A673 (cell line): ENCODE measurements at places on chromosomes 5 and 9. TPM values are rescaled to one million over a fixed set of nuclear protein-coding genes. Genes with fewer than 3 reads are reported as not detected.

Gene PROB1
- total RNA-seq, result 0.82 and 1.0 TPM in 2 replicates

Gene RLN2
- not detected in 2 replicates for total RNA-seq

Gene DDX46
- 110 and 128 TPM in 2 replicates for total RNA-seq

- H3K36me3 ChIP-seq, result no peaks in the 10 kb centered on the region
- H3K4me1 ChIP-seq, result no peaks in the 10 kb centered on the region
- no peak for DNase-seq
- no peak overlapping the region for H3K27ac ChIP-seq
These were observed 87.1 kb downstream of the SEMA4D start for GRCh38 chr9:89410641-89411350.

DNA sequence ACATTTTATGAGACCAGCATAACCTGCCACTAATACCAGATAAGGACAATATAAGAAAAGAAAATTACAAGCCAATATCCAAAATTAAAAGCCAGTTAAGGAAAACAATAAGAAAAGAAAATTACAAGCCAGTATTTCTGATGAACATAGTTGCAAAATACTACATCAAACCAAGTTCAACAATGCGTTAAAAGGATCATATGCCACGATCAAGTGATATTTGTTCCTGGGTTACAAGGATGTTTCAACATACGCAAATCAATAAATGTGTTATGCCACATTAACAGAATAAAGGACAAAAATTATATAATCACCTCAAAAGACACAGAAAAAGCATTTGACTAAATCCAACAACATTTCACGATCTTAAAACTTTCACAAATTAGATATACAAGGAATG lies 431.9 kb downstream of the ELAVL2 start:
- H3K36me3 ChIP-seq, result no peaks in the 10 kb centered on the region
- H3K27me3 ChIP-seq, result no peaks in the 10 kb centered on the region
- no peak overlapping the region for H3K4me3 ChIP-seq
- H3K4me1 ChIP-seq, result no peaks in the 10 kb centered on the region
- H3K27ac ChIP-seq, result no peak overlapping the region

GRCh38 chr5:59420596-59420995 lies 472.9 kb downstream of the PDE4D start:
- H3K36me3 ChIP-seq, result no peaks in the 10 kb centered on the region
- H3K4me3 ChIP-seq, result no peak overlapping the region
- H3K27me3 ChIP-seq, result no peaks in the 10 kb centered on the region
- no peaks in the 10 kb centered on the region for H3K4me1 ChIP-seq

Gene MGAT4B
- total RNA-seq, result 59.5 and 63.9 TPM in 2 replicates

- no peaks in the 10 kb centered on the region for H3K27me3 ChIP-seq
- H3K4me1 ChIP-seq, result no peaks in the 10 kb centered on the region
- no peak overlapping the region for H3K4me3 ChIP-seq
- no peaks in the 10 kb centered on the region for H3K36me3 ChIP-seq
- DNase-seq, result no peak
These were observed 163.5 kb upstream of the ANKRD55 start for GRCh38 chr5:56396634-56397033.

GRCh38 chr5:171581781-171582180 lies 162.3 kb downstream of the FGF18 start:
- no peaks in the 10 kb centered on the region for H3K27me3 ChIP-seq
- no peaks in the 10 kb centered on the region for H3K36me3 ChIP-seq
- H3K27ac ChIP-seq, result no peak overlapping the region
- no peak overlapping the region for H3K4me3 ChIP-seq
- H3K4me1 ChIP-seq, result no peaks in the 10 kb centered on the region
- DNase-seq, result no peak

Gene JMY
- total RNA-seq, result 3.5 and 4.0 TPM in 2 replicates

Gene ZNF484
- 10.9 and 12.7 TPM in 2 replicates for total RNA-seq

DNA sequence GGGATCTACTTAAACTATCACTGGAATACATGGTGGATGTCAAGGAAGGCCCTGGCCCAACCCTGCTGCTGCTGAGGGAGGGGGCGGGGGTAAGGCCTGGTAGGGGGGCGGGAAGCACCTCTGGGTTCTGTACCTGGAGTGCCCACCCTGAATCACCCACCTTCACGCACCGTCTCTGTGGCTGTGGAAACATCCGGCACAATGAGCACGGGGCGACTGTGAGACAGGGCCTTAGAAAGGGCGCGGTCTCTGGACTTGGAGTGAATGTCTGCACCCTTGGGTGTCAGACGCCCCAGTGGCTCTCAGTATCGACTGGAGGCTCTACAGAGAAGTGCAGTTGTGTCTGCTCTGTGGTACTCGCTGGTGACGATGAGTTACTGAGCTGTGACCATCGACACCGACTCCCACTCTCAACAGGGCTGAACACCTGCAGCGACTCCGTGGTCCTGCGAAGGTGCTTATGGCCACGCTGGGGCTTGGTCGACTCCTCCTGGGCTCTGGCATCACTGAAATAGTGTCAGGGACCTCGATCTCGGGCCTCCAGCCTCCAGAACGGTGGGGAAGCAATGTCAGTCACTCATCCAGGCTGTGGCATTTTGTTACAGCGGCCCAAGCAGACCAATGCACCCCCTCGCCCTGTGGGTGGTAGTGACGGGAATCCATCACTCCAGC lies 25.5 kb upstream of the SLC6A19 start:
- no peaks in the 10 kb centered on the region for H3K27me3 ChIP-seq
- no peak for DNase-seq
- no peak overlapping the region for H3K4me3 ChIP-seq
- no peaks in the 10 kb centered on the region for H3K36me3 ChIP-seq

Gene SLC6A3
- not detected in 2 replicates for total RNA-seq

DNA sequence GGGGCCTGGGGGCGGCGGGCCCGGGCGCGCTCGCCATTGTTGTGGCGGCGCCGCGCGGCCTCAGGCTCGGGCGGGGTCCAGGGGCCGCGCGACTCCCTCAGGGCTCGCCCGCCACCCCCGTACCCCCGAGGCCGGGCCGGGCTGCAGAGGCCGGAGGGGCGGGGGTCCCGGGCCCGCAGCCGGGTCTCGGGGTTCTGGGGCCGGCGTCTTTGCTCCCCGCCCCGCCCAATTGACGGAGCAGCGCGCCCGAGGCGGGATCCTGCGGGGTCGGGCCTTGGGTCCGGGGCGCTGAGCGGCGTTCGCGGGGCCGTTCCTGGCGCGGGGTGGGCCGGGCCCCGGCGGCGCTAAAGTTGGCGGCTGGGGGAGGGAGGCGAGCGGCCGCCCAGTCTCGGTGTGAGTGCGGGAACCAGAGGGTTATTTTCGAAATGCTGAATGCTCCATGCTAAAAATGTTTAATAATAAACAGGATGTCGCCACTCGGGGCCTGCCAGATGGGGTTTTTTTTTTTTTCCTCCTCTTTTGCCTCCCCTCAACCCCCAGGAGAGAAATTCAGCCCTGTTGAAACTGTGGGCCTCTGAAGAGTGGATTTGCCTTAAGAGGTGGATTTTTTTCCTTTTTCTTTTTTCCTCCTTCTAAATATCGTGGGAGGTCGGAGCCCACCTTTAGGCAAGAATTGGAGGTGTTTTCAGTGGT lies 724 bp downstream of the PRRC2B start:
- H3K27ac ChIP-seq, result peak overlapping the region; percentile 96
- peaks cover 34% of the 10 kb centered on the region for H3K4me1 ChIP-seq
- peaks cover 5% of the 10 kb centered on the region for H3K36me3 ChIP-seq
- DNase-seq, result peak; percentile 58
- H3K27me3 ChIP-seq, result no peaks in the 10 kb centered on the region

Gene LHX2
- 0.17 and 0.26 TPM in 2 replicates for total RNA-seq

- H3K4me1 ChIP-seq, result no peaks in the 10 kb centered on the region
- no peak overlapping the region for H3K4me3 ChIP-seq
- no peak overlapping the region for H3K27ac ChIP-seq
- DNase-seq, result no peak
- H3K27me3 ChIP-seq, result no peaks in the 10 kb centered on the region
- H3K36me3 ChIP-seq, result no peaks in the 10 kb centered on the region
These were observed 68.9 kb upstream of the ANKRD55 start for GRCh38 chr5:56302027-56302426.

GRCh38 chr5:78549043-78549442 lies 99.5 kb downstream of the LHFPL2 start:
- DNase-seq, result no peak
- no peaks in the 10 kb centered on the region for H3K36me3 ChIP-seq
- H3K4me1 ChIP-seq, result peaks cover 11% of the 10 kb centered on the region
- H3K4me3 ChIP-seq, result no peak overlapping the region

GRCh38 chr9:121529237-121529987 lies 29.8 kb upstream of the GGTA1 start:
- no peak overlapping the region for H3K4me3 ChIP-seq
- H3K4me1 ChIP-seq, result peaks cover 7% of the 10 kb centered on the region
- peak; percentile 77 for DNase-seq
- H3K27ac ChIP-seq, result no peak overlapping the region
- no peaks in the 10 kb centered on the region for H3K36me3 ChIP-seq

DNA sequence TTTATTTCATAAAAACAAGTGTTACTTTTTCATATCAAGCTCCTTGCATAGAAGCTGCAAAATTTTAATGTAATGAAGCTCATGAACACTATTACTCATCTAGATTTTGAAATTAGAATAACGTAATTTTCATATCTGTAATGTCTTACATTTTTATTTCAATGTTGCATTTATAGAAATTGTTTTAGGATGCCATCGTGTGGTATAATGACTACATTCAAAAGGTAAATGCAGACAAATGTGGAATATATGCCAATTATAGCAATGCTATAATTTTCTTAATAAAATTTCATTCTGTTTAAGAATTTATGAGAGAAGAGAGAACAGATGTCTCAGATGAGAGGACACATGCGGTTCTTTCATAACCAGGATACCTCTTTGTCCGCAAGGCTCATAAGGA lies 230.2 kb downstream of the TMEM232 start:
- no peak for DNase-seq
- H3K27me3 ChIP-seq, result no peaks in the 10 kb centered on the region
- H3K4me1 ChIP-seq, result no peaks in the 10 kb centered on the region
- no peaks in the 10 kb centered on the region for H3K36me3 ChIP-seq
- H3K27ac ChIP-seq, result no peak overlapping the region
